Smooth muscle cell of the umbilical artery (primary cell): ENCODE measurements at places on chromosomes 1 and 21. TPM values are rescaled to one million over a fixed set of nuclear protein-coding genes. Genes with fewer than 3 reads are reported as not detected.

The TEKT2 gene
- total RNA-seq: not detected in 2 replicates

The PLA2G2C gene
- total RNA-seq: not detected in 2 replicates

The CAMSAP2 gene
- 32.1 and 42.7 TPM in 2 replicates for total RNA-seq

The FAM72D gene
- total RNA-seq: 0.59 and 1.4 TPM in 2 replicates

The TMEM240 gene
- 2.4 and 2.9 TPM in 2 replicates for total RNA-seq

The ALG14 gene
- total RNA-seq: 0.69 and 1.8 TPM in 2 replicates

The LYPD8 gene
- total RNA-seq: not detected in 2 replicates

The CELA3A gene
- total RNA-seq: not detected in 2 replicates

The TMEM39B gene
- total RNA-seq: 3.6 and 6.0 TPM in 2 replicates

The SLC44A5 gene
- under 0.01 and 0.09 TPM in 2 replicates for total RNA-seq

The SPRR3 gene
- not detected in 2 replicates for total RNA-seq

The CSF3R gene
- 0.30 TPM in 1 of 2 replicates, not detected in the other for total RNA-seq

The APOBEC4 gene
- not detected in 2 replicates for total RNA-seq

The MEX3A gene
- 3.3 and 7.4 TPM in 2 replicates for total RNA-seq

The ELAPOR1 gene
- 0.23 and 0.89 TPM in 2 replicates for total RNA-seq
